ENCODE measurements at places on chromosomes 16 and 17. TPM values are rescaled to one million over a fixed set of nuclear protein-coding genes. Genes with fewer than 3 reads are reported as not detected.
A peak's percentile ranks its signal among the peaks of the same experiment; 100 is the strongest.

The ANKRD13B gene
- total RNA-seq, result 5.9 TPM

- peak; percentile 72 for DNase-seq
These were observed 3.4 kb downstream of the SGCA start for GRCh38 chr17:50169121-50169764.

- no peak for DNase-seq
These were observed 167.1 kb upstream of the CIBAR2 start for GRCh38 chr16:85279402-85279801.

DNA sequence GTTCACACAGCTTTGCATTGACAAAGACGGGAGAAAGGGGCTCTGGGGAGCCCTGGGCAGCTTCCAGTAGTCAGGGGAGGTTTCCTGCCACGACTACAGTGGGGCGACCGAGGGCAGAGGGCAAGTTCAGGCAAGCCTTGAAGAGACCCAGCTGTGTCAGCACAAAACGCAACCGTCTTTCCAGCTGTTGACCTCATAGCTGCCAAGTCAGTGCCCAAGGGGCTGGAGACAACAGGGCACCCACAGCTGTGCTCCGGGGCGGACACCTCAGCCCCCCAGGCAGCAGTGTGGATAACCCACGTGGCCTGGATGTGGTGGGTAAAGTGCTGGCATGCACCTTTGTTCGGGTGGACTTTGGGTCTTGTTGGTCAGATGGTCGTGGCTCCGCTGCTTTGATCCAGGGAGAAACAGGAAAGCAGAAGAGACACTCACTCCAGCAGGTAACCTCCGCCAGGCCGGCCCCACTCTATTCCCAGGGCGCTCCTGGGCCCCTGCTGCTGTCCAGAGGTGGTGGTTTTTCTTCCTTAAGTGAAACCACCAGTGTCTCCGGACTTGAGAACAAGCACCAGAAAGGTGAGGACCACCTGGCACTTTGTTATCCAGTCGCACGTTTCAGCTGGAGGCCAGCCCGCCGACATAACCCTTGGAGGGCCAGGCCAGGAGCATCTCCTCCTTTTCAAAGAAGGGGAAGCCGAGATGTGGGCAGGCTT, 17.6 kb upstream of the CBX2 start:
- no peak for DNase-seq

GRCh38 chr17:37064206-37064605, 115.5 kb downstream of the AATF start:
- DNase-seq, result no peak

Data from CD4-positive, CD25-positive, alpha-beta regulatory T cell (primary cell).